ENCODE measurements at places on chromosomes 1 and 21. TPM values are rescaled to one million over a fixed set of nuclear protein-coding genes. Genes with fewer than 3 reads are reported as not detected.

DNA sequence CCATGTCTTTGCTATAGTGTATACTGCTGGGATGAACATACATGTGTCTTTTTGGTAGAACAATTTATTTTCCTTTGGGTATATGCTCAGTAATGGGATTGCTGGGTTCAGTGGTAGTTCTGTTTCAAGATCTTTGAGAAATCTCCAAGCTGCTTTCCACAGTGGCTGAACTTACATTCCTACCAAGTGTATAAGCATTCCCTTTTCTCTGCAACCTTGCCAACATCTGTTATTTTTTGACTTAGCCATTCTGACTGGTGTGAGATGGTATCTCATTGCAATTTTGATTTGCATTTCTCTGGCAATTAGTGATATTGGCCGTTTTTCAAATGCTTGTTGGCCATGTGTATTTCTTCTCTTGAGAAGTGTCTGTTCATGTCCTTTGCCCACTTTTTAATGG is 37.5 kb upstream of the ANGPTL1 start:
- H3K4me1 ChIP-seq: no peaks in the 10 kb centered on the region
- H3K27me3 ChIP-seq: no peaks in the 10 kb centered on the region
- H3K36me3 ChIP-seq: no peaks in the 10 kb centered on the region
- no peak overlapping the region for H3K27ac ChIP-seq

PTPN7 gene
- total RNA-seq: not detected

GRCh38 chr1:98119796-98120195 is 199.0 kb upstream of the DPYD start:
- no peak for DNase-seq
- no peaks in the 10 kb centered on the region for H3K36me3 ChIP-seq
- H3K27ac ChIP-seq: no peak overlapping the region
- no peak overlapping the region for H3K4me3 ChIP-seq
- no peaks in the 10 kb centered on the region for H3K27me3 ChIP-seq

SPRR2B gene
- not detected for total RNA-seq

GRCh38 chr21:14531757-14532316 is 14.3 kb downstream of the SAMSN1 start:
- no peaks in the 10 kb centered on the region for H3K4me1 ChIP-seq
- no peaks in the 10 kb centered on the region for H3K36me3 ChIP-seq

Measured in ascending aorta (tissue), 2 donors.